Stimulated activated CD4-positive, alpha-beta T cell treated with anti-CD3 and anti-CD28 coated beads, TNF-alpha, amount 100 ng/mL, for 1 hour (primary cell): ENCODE measurements at places on chromosomes 4 and X.

DNA sequence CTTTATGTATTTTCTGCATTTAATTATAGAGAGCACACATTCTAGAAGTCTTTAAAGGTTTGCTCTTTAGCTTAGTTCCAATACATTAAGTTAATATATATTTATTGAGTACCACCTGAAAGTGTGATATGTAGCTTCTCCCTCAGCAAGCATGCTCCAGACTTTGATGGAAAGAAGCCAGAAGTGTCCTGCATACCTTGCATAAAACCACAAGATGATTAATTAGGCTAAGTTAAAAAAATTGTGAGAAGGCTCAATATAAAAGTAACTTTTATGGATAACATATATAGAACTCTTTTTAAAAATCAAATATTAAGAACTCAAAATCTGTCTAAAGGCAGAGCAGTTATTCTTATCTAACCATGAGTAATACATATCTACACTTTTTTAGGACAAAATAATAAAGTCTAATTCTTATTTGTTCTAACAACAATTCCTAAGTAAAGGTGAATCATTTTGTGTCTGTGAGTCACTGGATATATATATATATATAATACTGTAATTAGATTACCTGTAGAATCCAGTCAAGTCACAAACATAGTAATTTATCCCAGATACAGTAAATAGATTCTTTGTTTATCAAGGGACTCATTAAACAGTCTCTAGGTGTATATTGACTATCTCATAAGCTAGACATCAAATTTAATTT lies 51.2 kb downstream of the INTS12 start:
- DNase-seq, result no peak

DNA sequence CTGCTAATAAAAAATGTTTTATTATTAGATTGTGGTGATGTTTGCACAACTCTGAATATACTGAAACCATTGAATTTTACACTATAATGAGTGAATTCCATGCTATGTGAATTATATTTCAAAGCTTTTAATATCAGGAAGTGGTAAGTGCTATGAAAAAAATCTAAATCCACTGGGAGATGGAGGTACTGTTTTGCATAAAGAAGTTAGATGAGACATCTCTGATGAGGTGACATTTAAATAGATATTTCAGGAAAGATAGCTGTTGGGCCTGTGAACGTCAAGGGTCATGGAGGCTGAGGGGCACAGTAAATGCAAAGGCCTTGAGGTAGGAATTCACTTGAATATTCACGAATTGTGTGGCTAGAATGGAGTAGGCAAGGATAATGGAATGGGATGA lies 12.3 kb downstream of the DCUN1D4 start:
- DNase-seq, result no peak

DNA sequence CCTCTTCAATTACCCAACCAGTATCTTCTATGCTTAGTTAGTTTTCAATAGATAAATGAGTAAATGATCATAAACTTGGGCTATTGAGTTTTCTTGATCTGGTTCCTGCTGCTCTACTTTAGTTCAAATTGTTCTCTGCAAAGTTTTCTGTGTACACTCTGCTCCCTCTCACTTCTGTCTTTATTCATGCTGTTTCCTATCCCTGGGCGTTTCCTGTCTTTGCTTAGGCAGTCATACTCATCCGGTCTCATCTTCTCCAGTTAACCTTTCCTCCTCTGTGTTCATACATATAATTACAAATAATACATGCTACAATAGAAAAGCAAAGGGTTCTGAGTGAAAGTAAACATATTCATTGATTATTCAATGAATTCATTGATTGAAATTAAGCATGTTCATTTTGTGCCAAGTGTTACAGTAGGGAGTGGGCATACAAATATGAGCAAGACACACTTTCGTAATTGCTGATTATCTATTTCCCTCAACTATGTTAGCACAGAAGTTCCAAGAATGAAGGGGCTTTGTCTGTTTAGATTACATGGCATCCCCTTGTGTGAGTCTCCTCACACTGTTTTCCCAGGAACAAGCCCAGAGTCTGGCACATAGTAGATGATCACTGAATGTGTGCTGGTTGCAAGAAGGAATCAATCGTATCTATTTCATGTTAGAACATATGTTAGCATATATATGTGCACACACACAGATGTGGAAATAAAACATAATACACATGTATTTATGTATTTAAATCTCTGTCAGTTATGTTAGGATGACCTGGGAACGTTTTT lies 1.1 kb downstream of the RAB39B start:
- no peak for DNase-seq

DNA sequence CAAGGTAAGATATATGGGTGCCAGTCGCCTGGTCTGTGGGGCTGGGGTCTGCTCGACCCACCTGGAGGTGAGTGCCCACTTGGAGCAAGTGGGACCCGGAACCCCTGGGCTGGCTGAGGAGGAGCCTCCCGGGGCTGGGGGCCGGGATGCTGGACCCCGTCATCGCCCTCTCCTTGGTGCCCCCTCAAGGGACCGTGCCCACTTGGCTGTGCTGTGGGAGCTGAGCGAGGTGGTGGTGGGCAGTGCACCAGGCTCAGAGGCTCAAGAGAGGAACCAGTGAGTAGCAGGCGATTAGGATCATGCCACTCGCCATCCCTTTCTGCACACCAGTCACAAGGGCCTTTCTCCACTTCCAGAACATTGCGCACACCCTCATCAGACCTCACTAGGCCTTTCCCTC lies 203.8 kb upstream of the PSAPL1 start:
- no peak for DNase-seq

DNA sequence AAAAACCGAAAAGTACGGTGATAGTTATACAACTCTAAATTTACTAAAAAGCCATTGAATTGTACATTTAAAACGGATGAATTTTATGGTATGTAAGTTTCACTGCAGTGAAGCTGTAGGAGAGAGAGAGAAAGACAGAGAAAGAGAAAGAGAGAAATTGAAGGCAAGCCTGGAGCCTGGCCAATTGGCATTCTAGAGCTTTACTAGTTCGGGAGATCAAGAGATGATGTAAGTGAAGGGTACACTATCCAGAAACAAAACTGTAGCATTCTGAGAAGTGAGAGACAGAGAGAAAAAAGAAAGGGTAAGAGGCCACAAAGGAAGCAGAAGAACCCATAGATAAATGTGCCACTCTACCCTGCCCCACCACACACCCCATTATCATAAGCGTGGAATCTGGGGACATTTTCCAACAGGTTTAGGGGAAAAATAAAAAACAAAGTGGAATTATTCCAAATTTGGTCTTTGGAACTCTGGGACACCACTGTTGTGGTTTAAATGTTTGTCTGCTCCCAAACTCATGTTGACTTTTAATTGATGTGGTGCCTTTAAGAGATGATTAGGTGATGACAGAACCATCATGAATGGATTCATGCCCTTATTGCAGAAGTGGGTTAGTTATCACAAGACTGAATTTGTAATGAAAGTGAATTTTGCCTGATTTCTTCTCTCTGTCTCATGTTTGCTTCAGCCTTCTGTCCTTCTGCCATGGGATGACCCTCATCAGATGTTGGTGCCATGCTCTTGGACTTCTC lies 123.0 kb upstream of the PLS3 start:
- no peak for DNase-seq

GRCh38 chrX:15158350-15158735 lies 111.5 kb downstream of the ASB9 start:
- no peak for DNase-seq

GRCh38 chr4:77040854-77041725 lies 34.7 kb downstream of the CCNI start:
- DNase-seq, result no peak

DNA sequence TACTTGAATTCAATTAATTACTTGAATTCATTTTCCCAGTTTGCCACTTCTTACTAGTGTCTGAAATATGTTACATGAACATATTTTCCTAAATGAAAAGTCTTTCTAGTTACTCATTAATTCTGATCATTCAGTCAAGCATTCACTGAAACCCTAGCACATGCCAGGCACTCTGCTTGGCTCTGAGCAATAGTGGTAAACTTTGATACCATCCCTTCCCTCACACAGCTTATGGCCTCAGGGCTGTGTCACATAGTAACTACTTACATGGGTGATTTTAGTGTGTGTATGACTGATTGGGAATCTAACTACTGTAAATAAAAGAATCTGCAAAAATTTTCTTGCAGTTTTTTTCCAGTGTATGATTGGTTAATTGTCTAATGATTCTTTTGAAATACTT lies 32.7 kb downstream of the METAP1 start:
- no peak for DNase-seq

GRCh38 chr4:6112606-6113290 lies 87.6 kb downstream of the JAKMIP1 start:
- no peak for DNase-seq

DNA sequence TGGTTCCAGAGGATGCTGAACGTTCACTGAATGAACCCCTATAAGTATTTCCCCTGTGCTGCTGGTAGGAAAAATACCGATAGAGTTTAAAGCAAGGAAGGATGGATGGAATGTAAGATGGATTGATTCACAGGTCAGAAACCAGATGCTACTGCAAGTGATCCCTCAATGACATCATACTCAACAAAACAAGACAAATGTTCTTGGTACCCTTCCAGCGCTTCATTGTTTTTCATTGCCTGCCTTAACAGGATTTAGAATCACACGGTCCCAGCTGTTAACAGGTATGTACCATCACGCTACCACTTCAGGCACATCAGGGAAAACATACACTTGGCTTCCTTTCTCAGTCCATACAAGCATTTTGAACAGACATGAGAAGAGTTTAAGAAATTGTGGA lies 118.1 kb upstream of the TLR3 start:
- no peak for DNase-seq

DNA sequence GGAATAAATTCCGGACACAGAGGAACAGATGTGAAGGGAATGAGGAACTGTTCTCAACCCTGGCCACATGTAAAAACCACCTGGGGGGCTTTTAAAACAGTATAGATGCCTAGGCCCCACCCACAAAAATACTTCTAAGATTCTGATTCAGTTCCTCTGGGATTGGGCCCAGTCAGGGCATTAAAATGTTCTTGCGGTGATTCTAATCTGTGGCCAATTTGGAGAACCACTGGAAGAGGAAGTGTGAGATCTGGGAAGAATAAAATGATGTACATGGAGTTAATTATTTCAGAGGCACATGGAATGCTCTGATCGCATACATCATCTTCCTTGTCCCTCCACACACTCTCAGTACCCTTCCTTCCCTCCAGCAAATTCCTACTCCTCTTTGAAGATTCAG lies 192.2 kb downstream of the APBB2 start:
- no peak for DNase-seq

- no peak for DNase-seq
Observed at GRCh38 chr4:103036169-103036568, 16.7 kb upstream of the SLC9B1 start.

GRCh38 chrX:42017971-42018370 lies 94.6 kb upstream of the CASK start:
- DNase-seq, result no peak

DNA sequence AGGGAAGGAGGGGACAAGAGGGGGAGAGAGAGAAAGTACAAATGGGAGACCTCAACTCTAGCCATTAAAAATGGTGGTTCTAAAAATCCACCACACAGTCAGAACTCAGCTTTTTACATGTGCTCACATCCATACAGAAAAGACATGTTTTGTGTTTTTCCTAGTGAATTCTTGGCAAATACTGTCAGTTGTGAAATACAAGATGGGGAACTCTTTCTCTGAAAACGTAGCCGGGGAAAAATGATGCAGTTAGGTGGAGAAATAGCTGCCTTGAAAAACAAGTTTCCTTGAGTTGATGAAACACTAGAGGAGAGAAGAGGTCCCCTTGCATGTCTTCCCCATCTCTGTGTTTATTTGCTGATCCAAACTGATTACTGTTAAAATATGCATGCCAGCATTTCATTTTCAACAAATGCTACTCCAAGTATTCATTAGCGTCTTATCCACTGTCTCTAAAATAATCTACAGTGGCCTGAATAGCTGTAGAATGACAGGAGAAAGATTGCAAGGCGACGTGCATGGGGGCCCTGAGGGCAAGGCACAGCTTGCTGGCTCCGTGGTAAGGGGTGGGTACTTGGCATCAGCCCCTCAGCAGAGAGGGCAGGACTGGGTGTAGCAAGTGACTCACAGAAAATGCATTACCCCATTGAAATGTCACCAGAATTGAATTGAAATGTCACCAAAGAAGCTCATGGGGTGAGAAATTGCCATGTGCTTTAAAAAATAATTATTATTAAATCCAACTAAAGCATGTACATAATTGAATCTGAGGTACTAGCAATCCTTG lies 48.1 kb upstream of the TBL1X start:
- DNase-seq, result no peak

DNA sequence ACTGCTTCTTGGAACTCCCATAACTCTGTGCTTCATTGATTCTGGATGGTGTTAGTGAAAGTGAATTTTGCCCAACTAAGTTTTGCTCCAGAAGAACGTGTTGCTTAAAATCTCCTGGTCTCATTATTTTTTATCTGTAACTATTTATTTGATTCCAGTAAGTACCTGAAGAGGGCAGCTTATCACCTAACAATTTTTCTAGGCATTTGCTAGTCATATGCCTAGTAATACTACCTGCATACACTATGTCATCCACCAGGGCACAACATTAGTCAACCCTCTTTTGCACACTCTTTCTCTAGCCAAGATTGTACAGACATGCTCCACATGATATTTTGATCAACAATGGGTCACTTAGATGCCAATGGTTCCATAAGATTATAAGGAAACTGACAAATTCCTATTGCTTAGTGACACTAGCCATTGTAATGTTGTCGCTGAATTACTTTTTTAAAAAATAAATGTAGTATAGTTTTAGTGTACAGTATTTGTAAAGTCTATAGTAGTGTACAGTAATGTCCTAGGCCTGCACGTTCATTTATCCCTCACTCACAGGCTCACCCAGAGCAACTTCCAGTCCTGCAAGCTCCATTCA lies 499.9 kb upstream of the AADAT start:
- no peak for DNase-seq

- DNase-seq, result no peak
Observed at GRCh38 chrX:138858951-138859350, 147.4 kb upstream of the FGF13 start.

DNA sequence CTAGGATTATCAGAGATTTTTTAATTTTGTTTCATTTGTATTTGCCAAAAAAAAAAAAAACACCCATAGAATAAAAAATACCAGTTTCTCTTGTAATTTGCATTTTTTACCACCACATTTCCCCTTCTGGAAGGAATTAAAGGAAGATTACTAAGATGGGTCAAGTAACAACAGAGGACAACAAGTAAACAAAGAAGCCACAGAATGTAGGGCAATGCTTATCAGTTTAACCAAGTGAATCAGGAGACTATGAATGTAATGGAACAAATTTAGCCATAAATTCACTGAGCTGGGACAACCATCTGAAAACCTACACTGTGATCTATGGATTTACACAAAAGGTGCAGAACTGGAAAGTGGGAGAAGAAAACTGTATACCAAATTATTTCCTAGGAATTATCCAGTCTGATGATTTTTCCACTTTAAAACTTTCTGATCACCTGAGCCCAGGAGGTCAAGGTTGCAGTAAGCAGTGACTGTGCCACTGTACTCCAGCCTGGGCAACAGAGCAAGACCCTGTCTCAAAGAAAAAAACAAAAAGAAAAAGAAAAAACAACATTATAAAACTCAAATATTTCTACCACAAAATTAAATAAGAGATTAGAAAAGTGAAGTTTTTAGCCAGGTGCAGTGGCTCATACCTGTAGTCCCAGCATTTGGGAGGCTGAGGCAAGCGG lies 32.4 kb downstream of the LRBA start:
- no peak for DNase-seq

GRCh38 chrX:107935664-107936433 lies 46.3 kb downstream of the TEX13B start:
- no peak for DNase-seq
